ENCODE measurements at places on chromosomes 16 and 17. TPM values are rescaled to one million over a fixed set of nuclear protein-coding genes. Genes with fewer than 3 reads are reported as not detected.

SLC12A3 gene
- not detected for total RNA-seq

MYH3 gene
- total RNA-seq: 0.03 TPM

UTS2R gene
- not detected for total RNA-seq

NBR1 gene
- 74.3 TPM for total RNA-seq

FAM171A2 gene
- total RNA-seq: 14.4 TPM

ITGB3 gene
- total RNA-seq: 138 TPM

IRF8 gene
- 5.4 TPM for total RNA-seq

GSG1L gene
- total RNA-seq: 2.3 TPM

CAPNS2 gene
- total RNA-seq: not detected

CDRT15L2 gene
- not detected for total RNA-seq

ALOX12 gene
- total RNA-seq: not detected

WFIKKN1 gene
- not detected for total RNA-seq

CCT6B gene
- total RNA-seq: not detected

DNAH9 gene
- total RNA-seq: 1.5 TPM

TP53TG3 gene
- not detected for total RNA-seq
